Stimulated activated CD8-positive, alpha-beta memory T cell treated with anti-CD3 and anti-CD28 coated beads, Interleukin-12 subunit alpha, Interleukin-12 subunit beta, amount 100 ng/mL, for 4 hours (primary cell): ENCODE measurements at places on chromosomes 7 and 10.

GRCh38 chr10:97914171-97914836 is 64.7 kb downstream of the GOLGA7B start:
- no peak for DNase-seq

DNA sequence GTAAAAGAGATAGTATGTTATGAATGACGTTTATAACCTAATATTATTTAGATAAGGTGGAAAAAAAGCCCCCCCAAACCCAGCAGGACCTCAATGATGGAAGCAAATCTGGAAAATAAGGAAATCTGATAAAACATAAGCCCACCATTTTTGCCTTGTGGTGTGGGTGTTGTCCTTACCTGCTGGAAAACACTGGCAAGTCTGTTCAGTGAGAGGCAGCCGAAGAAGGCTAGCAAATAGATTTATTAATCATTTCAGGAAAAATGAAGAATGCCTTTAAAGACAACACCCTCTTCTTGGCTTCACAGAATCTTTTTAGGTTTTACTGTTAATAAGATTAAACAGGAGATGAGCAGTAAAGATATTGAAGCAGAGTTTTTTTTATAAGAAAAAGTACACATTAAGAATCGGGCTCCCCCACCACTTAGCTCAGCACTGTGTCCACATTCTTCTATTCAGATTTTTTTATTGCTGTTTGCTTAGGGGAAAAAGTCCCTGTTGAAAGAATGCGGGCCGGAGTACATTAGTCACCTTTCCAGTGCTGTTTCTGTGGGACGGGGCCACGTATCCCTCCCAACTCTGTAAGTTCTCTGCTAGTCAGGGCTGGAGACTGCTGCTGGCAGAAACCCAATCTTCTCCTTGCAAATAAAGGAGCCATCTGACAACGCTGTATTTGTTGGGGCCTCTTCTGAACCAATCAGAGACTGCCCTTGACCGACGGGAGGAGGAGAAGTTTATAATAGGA is 104.1 kb downstream of the EVX1 start:
- DNase-seq: no peak

DNA sequence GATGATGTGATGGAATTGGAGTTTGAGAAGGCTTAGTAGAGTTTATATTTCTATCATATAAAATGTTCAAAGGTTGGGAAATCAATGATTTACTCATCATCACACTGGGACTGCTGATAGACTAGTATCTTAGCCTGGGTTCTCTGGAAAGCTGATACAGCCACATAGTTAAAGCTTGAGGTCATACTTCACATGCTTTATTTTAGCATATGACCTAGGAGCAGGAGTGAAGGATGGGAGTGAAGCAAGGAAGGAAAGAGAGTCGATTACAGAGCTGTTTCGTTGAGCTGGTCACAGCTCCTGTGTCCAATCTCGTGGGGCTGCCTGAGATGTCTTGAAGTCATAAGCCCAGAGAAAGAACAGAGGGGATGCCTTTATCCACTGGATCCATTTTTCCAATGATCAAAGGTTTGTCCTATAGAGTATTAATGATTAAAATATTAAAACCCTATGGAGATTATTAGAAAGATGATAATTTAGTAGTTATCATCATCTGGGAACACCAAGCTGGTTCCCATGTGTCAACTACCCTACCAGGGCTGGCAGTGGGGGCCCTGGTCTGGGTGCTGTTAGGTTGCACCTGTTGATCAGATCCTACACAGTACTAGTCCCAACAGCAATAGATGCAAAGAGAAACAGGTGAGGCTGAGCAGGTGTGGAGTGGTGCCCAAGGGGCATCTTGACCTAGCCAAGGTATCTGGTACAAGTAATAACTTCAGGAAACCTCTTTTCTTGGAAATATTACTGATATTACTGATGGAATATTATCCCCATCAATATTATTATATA is 77.8 kb downstream of the BAMBI start:
- no peak for DNase-seq

- DNase-seq: no peak
Observed at GRCh38 chr7:46525876-46526275, 604.8 kb upstream of the IGFBP3 start.

- no peak for DNase-seq
Observed at GRCh38 chr10:75233444-75234016, 2.2 kb downstream of the COMTD1 start.

GRCh38 chr7:66442385-66442784 is 186.3 kb upstream of the KCTD7 start:
- no peak for DNase-seq

DNA sequence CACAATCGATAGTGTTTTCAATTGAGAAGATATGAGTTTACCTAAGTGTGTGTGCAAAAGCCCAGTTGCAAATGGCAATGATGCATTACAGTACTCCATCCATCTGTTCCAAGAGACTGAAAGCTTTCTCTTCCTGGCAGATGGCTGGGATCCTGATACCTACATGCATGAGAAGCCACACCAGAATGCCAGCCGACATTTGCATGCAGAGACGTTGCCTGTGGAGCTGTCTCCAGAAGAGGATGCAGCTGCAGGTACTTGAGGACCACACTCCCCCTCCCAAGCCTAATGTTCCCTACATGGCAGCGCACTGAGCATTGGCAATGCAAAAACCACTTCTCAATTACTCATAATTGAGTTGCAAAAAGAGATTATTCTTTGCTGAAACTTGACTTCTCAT is 332.1 kb downstream of the WDR11 start:
- DNase-seq: no peak

- no peak for DNase-seq
Observed at GRCh38 chr10:24825551-24825950, 101.9 kb upstream of the ARHGAP21 start.
